ENCODE measurements at places on chromosomes 3 and 15. TPM values are rescaled to one million over a fixed set of nuclear protein-coding genes. Genes with fewer than 3 reads are reported as not detected.

The TF gene
- total RNA-seq = 10.4 TPM

The SEC11A gene
- 175 TPM for total RNA-seq

The CELSR3 gene
- total RNA-seq = 7.8 TPM

The GP5 gene
- total RNA-seq = 0.15 TPM

The ITPKA gene
- total RNA-seq = 10.8 TPM

The FBXO40 gene
- total RNA-seq = not detected

The NISCH gene
- total RNA-seq = 72.8 TPM

The AZI2 gene
- total RNA-seq = 51.6 TPM

The SNRPN gene
- total RNA-seq = 2.0 TPM

The C3orf20 gene
- total RNA-seq = 0.20 TPM

The P3H2 gene
- 0.76 TPM for total RNA-seq

The CERS3 gene
- not detected for total RNA-seq

The RTP3 gene
- total RNA-seq = not detected

The PSTPIP1 gene
- total RNA-seq = 0.79 TPM

The IQCF2 gene
- not detected for total RNA-seq

Measured in HCT116 (cell line).